ENCODE measurements at places on chromosomes 2 and 18.

- DNase-seq: no peak
Observed at GRCh38 chr2:71595569-71595968, 142.2 kb downstream of the DYSF start.

GRCh38 chr2:175330195-175330594, 148.7 kb upstream of the ATP5MC3 start:
- no peak for DNase-seq

GRCh38 chr2:56191617-56192016, 7.8 kb downstream of the CCDC85A start:
- no peak for DNase-seq

GRCh38 chr2:696463-696862, 19.3 kb upstream of the TMEM18 start:
- no peak for DNase-seq

GRCh38 chr18:35134190-35134730, 93.0 kb downstream of the MAPRE2 start:
- DNase-seq: no peak

- DNase-seq: no peak
Observed at GRCh38 chr2:219302412-219302968, 6.7 kb downstream of the PTPRN start.

DNA sequence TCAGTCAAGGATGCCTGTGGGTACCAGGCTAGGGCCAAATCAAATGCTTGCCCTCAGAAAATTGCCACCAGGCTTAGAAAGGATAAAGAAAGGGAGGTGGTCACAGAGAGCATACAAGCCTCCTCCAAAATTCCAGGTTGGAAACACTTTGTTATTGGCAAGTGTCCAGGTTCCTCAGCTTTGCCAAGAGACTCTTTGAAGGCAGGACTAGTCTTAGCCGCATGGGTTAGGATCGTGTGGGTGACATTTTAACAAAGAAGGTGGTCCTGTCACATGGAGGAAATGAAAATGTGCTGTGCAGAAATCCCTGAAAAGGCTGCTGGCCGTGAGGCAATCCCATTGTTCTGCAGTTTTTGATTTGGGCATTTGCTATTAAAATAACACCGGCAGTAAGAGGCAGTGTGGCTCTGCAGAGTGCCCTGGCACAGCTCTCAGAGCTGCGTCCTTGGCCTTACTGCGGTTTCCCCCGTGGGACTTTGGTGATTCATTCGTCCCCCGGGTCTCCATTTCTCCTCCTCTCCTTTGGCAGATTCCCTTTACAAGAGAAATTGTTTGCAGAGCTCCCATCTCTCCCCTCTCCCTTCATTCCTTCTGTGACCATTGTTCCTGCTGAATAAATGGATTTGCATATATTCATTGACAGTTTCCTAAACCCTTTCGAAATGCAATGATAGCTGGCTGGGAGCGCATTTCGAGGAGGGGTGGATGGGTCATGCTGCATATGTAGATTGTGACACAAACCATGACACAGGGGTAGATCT, 187.3 kb downstream of the VAPA start:
- DNase-seq: no peak

DNA sequence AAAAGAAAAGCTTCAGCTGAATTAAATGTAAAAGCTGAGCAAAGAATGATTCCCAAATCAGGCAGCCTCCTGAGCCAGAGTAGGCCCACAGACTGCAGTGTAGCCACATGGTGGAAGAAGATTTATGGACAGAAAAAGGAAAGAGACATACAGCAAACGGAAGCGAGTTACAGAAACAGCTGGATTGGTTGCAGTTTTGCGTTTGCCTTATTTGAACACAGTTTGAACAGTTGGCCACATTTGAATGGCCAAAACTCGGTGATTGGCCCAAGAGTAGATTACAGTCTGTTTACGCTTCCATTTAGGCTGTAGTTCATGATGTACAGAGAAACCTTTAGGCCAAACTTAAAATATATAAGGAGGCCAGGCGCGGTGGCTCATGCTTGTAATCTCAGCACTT, 35.1 kb downstream of the SH2D6 start:
- no peak for DNase-seq

GRCh38 chr2:13916066-13916465, 716.5 kb upstream of the LRATD1 start:
- no peak for DNase-seq

DNA sequence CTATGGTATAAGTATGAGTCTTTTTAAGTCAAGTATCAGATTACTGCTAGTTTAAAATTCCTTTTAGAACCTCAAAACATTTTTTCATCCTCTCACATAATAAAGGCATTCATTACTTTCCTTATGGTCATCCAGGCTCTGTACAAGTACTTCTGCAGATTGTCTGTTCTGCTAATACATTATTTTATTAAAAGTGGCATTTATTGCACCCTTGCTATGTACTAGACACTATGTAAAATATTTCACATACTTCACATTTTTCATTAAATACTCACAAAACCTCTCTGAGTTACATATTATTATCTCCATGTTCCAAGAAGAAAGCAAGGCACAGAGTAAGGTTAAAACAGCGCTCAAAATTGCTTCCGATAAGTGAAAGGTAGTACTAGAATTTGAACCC, 84.1 kb downstream of the RAPH1 start:
- DNase-seq: no peak

DNA sequence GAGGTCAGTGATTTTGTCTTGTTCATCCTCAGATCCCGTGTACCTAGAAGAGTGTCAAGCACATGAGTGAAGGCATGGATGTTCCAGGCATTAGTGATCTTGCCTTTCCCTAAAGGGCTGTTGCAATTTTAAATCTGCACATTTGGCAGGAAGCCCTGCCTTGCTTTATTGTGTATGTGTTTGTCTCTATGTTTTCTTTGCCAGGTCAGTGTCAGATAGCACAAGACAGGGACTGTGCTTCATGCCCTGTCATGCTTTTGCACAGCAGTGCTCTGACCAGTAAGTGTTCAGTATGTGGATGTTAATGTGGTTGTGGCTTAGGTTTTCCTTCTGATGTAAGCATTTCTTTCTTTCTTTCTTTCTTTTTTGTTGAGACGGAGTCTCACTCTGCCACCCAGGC, 131.5 kb downstream of the RGPD3 start:
- DNase-seq: no peak

GRCh38 chr2:226797289-226797988, 2.2 kb downstream of the IRS1 start:
- DNase-seq: peak; percentile 55

GRCh38 chr18:13849791-13850190, 25.8 kb downstream of the MC5R start:
- DNase-seq: no peak

- no peak for DNase-seq
Observed at GRCh38 chr18:8602040-8602439, 7.2 kb upstream of the RAB12 start.

GRCh38 chr2:46134531-46135227, 162.5 kb upstream of the EPAS1 start:
- peak; percentile 40 for DNase-seq

- no peak for DNase-seq
Observed at GRCh38 chr18:62525608-62526007, 2.8 kb downstream of the ZCCHC2 start.

Data from uterus (tissue), 4 donors.